ENCODE measurements at places on chromosomes 1 and 21. TPM values are rescaled to one million over a fixed set of nuclear protein-coding genes. Genes with fewer than 3 reads are reported as not detected.

GRCh38 chr1:172138634-172139033 is 281.9 kb upstream of the C1orf105 start:
- peaks cover 17% of the 10 kb centered on the region for H3K4me1 ChIP-seq
- H3K36me3 ChIP-seq, result no peaks in the 10 kb centered on the region
- H3K27me3 ChIP-seq, result peaks cover 2% of the 10 kb centered on the region
- DNase-seq, result no peak

GRCh38 chr21:26438976-26439375 is 134.1 kb downstream of the CYYR1 start:
- H3K36me3 ChIP-seq, result no peaks in the 10 kb centered on the region
- H3K4me3 ChIP-seq, result no peak overlapping the region
- no peak overlapping the region for H3K27ac ChIP-seq
- no peak for DNase-seq
- peaks cover 2% of the 10 kb centered on the region for H3K27me3 ChIP-seq

DNA sequence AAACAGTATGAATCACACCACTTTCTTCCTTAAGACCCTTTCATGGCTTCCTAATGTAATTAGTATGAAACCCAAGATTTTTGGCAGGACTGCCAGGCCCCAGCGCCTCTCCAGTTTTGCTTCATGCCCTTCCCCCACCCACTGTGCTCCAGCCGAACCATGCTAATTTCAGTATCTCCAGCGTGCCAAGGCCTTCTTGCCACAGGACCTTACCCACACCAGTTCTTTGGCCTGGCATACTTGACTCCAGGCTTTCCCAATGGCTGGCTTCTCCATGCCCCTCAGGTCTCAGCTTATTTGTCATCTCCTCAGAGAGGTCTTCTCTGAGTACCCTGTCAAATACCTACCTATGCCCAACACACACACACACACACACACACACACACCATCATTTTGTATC is 38.5 kb downstream of the ACP6 start:
- H3K4me3 ChIP-seq, result no peak overlapping the region
- H3K4me1 ChIP-seq, result peaks cover 19% of the 10 kb centered on the region
- no peaks in the 10 kb centered on the region for H3K27me3 ChIP-seq
- no peaks in the 10 kb centered on the region for H3K36me3 ChIP-seq

The KRTAP11-1 gene
- total RNA-seq, result not detected

GRCh38 chr1:64378826-64379225 is 91.1 kb upstream of the CACHD1 start:
- H3K4me3 ChIP-seq, result no peak overlapping the region
- H3K27ac ChIP-seq, result no peak overlapping the region

DNA sequence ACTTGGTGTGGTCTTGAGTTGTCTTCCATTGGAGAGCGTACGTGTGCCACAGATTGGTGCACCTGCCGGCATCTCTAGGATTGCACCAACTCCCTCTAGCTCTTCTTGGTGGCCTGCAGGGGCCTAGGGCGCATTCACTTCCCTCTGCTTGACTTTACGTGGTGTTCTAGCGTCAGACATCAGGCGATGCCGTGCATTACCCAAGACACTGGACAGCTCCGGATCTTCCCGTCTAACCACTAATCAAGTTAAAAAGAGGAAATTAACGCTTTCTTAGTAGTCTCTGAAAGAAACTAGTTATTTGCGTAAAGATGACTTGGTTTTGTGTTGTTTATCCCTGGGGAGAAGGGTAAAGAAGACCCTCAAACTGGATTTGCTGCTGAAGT is 510 bp upstream of the IL10RB start:
- peaks cover 44% of the 10 kb centered on the region for H3K36me3 ChIP-seq
- H3K4me3 ChIP-seq, result peak overlapping the region; percentile 97
- H3K4me1 ChIP-seq, result peaks cover 53% of the 10 kb centered on the region
- DNase-seq, result peak; percentile 50
